ENCODE measurements at places on chromosomes 4 and X.

- no peak for DNase-seq
These were observed 206.3 kb downstream of the PDGFC start for GRCh38 chr4:156765277-156765676.

DNA sequence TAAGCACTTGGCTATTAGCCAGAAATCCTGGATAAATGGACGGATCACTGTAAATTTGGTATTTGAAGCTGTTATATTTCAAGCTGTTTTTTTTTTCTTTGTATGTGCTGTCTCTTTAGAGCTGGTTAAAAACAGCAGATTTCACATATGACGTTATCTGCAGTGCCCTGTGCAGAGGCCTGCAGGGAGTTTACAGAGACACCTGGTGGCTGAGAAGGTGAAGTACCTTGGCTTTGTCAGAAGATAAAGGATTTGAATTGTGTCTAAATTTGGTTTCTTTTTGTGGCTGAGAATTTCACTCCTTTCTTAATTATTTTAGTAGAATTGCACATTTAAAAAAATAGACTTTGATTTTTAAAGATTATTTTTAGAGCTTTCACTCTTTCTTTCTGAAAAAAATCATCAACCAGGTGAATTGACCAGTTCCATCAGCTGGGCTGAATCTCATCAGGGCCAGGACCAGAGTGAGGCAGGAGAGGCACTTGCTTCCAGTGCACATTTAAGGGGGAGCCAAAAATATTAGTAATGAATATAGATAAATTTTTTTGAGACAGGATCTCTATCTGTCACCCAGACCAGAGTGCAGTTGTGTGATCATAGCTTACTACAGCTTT is 9.6 kb upstream of the CHRNA9 start:
- peak; percentile 77 for DNase-seq

- DNase-seq, result no peak
These were observed 55.8 kb upstream of the POU4F2 start for GRCh38 chr4:146582864-146583263.

- no peak for DNase-seq
These were observed 16.8 kb upstream of the C4orf51 start for GRCh38 chr4:145663194-145663593.

GRCh38 chr4:87321888-87322287 is 794 bp downstream of the HSD17B13 start:
- DNase-seq, result no peak

Measured in CD14-positive monocyte (primary cell).